ENCODE measurements at places on chromosomes 11 and 22.
A peak's percentile ranks its signal among the peaks of the same experiment; 100 is the strongest.

- no peak overlapping the region for H3K4me3 ChIP-seq
- no peaks in the 10 kb centered on the region for H3K4me1 ChIP-seq
- no peaks in the 10 kb centered on the region for H3K36me3 ChIP-seq
- no peaks in the 10 kb centered on the region for H3K27me3 ChIP-seq
- DNase-seq: no peak
Observed at GRCh38 chr11:88521399-88521798, 183.9 kb upstream of the CTSC start.

- no peak for DNase-seq
- H3K27ac ChIP-seq: no peak overlapping the region
- no peaks in the 10 kb centered on the region for H3K27me3 ChIP-seq
- peaks cover 16% of the 10 kb centered on the region for H3K4me1 ChIP-seq
Observed at GRCh38 chr11:78796956-78797355, 222.3 kb upstream of the NARS2 start.

DNA sequence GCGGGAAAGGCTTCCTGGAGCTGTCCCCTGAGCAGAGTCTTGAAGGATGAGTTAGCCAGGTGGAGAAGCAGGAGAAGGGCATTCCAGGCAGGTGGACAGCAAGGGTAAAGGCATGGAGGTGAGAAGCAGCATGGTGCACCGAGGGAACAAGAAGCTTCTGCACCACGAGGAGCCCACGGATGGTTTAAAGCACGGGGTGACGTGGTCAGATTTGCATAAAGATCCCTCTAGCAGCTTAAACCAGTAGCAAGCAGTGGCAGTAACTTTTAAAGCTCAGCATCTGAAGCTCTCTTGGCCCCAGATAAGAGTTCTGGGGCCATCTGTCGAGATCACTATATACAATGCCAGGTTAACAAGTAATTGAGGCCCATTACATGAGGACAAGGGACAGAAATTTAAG lies 36.8 kb downstream of the SERPINH1 start:
- H3K4me3 ChIP-seq: no peak overlapping the region
- H3K4me1 ChIP-seq: no peaks in the 10 kb centered on the region
- H3K36me3 ChIP-seq: no peaks in the 10 kb centered on the region
- no peak overlapping the region for H3K27ac ChIP-seq

GRCh38 chr11:9057888-9058287 lies 33.5 kb downstream of the SCUBE2 start:
- H3K27me3 ChIP-seq: no peaks in the 10 kb centered on the region
- no peak overlapping the region for H3K4me3 ChIP-seq
- H3K36me3 ChIP-seq: no peaks in the 10 kb centered on the region
- H3K27ac ChIP-seq: no peak overlapping the region

GRCh38 chr11:15828215-15828853 lies 528.0 kb downstream of the SOX6 start:
- no peaks in the 10 kb centered on the region for H3K27me3 ChIP-seq
- no peak overlapping the region for H3K4me3 ChIP-seq
- DNase-seq: peak; percentile 27

- H3K27ac ChIP-seq: peak overlapping the region; percentile 62
- DNase-seq: no peak
- no peak overlapping the region for H3K4me3 ChIP-seq
- H3K27me3 ChIP-seq: no peaks in the 10 kb centered on the region
- H3K36me3 ChIP-seq: no peaks in the 10 kb centered on the region
- peaks cover 81% of the 10 kb centered on the region for H3K4me1 ChIP-seq
Observed at GRCh38 chr11:73386016-73386415, 9.8 kb downstream of the RELT start.

DNA sequence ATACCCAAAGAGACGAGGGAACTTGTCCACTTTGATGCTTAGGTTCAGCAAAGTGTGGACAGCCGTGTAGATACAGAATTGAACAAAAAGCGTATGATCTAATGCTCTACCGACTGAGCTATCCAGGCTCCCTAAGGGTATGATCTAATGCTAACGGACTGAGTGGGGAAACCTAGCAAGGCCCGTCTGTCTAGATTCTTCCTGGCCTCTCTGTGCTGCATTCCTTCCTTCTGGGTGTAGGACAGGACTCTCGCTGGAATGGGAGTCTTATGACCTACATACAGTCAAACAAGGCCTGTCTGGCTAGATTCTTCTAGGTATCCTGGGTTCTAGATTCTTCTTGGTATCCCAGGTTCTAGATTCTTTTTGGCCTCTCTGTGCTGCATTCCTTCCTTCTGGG lies 8.4 kb upstream of the SLC15A3 start:
- H3K4me3 ChIP-seq: no peak overlapping the region
- DNase-seq: no peak
- no peaks in the 10 kb centered on the region for H3K27me3 ChIP-seq
- no peaks in the 10 kb centered on the region for H3K36me3 ChIP-seq
- peaks cover 13% of the 10 kb centered on the region for H3K4me1 ChIP-seq

GRCh38 chr22:23036684-23037428 lies 33.5 kb upstream of the GNAZ start:
- no peak for DNase-seq
- peaks cover 10% of the 10 kb centered on the region for H3K27me3 ChIP-seq
- no peaks in the 10 kb centered on the region for H3K36me3 ChIP-seq
- H3K27ac ChIP-seq: no peak overlapping the region
- H3K4me3 ChIP-seq: no peak overlapping the region

- no peak for DNase-seq
- no peaks in the 10 kb centered on the region for H3K4me1 ChIP-seq
- no peaks in the 10 kb centered on the region for H3K36me3 ChIP-seq
- no peak overlapping the region for H3K27ac ChIP-seq
Observed at GRCh38 chr11:115611343-115611742, 107.1 kb upstream of the CADM1 start.

- no peaks in the 10 kb centered on the region for H3K36me3 ChIP-seq
- no peak for DNase-seq
- H3K4me3 ChIP-seq: no peak overlapping the region
- peaks cover 3% of the 10 kb centered on the region for H3K4me1 ChIP-seq
- H3K27ac ChIP-seq: no peak overlapping the region
Observed at GRCh38 chr11:35515224-35515623, 10.2 kb downstream of the PAMR1 start.

DNA sequence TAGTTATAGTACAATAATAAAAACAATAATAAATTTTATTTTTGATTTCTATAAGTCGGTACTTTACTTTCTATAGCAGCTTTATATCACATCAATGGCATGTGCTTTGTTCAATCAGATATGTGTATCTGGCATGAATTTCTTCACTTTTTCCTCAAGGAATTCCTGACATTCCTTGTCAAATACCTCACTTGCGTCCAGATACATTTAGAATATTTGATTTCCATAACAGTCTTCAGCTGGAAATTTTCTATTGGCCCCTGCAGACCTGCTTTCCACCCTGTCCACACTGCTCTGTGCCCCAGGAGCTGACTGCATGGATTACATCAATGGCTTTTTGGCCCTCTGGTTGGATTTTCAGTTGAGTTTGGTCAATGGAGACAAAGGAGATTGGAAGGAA lies 93.2 kb downstream of the FAR1 start:
- H3K36me3 ChIP-seq: no peaks in the 10 kb centered on the region
- no peaks in the 10 kb centered on the region for H3K27me3 ChIP-seq
- DNase-seq: no peak
- H3K4me1 ChIP-seq: no peaks in the 10 kb centered on the region

DNA sequence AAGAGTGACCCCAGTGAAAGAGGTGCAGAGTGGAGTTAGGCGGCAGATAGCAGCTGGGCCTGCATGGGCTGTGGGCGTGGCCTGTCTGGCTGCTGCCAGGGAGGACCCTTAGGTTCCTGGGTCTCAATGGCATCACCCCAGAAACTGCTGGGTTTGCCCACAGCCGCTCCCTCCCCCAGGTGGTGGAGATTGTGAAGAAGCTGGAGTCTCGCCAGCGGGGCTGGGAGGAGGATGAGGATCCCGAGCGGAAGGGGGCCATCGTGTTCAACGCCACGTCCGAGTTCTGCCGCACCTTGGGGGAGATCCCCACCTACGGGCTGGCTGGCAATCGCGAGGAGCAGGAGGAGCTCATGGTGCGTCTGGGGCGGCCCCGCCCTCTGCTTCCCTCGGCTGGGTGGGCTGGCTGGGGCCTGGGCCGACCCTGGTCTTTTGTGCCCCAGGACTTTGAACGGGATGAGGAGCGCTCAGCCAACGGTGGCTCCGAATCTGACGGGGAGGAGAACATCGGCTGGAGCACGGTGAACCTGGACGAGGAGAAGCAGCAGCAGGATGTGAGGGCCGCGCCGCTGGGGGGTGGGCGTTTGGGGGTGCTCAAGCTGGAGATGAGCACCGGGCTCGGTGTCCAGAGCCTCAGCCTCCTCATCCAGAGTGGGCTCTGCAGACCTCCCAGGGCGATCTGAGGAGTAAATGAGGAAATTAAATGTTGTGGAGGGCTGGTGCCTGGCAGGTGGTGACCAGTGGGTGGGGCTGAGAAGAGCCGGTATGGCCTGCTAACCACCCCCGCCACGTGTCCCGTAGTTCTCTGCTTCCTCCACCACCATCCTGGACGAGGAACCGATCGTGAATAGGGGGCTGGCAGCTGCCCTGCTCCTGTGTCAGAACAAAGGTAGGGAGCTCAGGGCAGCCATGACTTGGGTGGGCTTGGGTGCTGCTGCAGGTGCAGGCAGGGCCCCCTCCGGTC lies 15.0 kb downstream of the SART1 start:
- DNase-seq: no peak
- H3K4me3 ChIP-seq: no peak overlapping the region
- no peak overlapping the region for H3K27ac ChIP-seq
- no peaks in the 10 kb centered on the region for H3K4me1 ChIP-seq
- no peaks in the 10 kb centered on the region for H3K27me3 ChIP-seq
